ENCODE measurements at places on chromosomes 11 and 22.

GRCh38 chr11:119571311-119571710 lies 148.3 kb upstream of the THY1 start:
- no peak for DNase-seq

- peak; percentile 63 for DNase-seq
Observed at GRCh38 chr11:118929501-118930093, 3.9 kb upstream of the BCL9L start.

- DNase-seq: no peak
Observed at GRCh38 chr11:15641271-15642045, 526.7 kb downstream of the INSC start.

DNA sequence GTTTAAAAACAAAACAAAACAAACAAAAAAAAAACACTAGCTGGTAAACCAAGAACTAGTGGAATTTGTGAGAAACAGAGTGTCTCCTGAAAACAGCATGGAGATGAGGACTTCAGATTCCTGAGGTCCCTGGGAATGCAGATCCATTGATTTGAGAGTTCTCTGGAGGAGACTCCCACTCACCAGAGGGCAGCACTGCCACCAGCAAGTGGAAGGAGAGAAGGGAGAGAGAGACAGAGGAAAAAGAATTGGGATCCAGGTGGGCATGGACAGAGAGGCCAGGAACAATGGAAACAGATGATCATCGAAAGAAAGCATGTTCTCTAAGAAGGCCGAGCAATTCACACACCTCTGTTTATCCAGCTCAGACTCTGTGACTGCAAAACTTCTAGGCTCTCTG lies 31.8 kb downstream of the ETS1 start:
- no peak for DNase-seq

- no peak for DNase-seq
Observed at GRCh38 chr11:67285541-67286498, 3.3 kb upstream of the ANKRD13D start.

GRCh38 chr22:35315141-35315854 lies 15.6 kb downstream of the TOM1 start:
- DNase-seq: no peak

DNA sequence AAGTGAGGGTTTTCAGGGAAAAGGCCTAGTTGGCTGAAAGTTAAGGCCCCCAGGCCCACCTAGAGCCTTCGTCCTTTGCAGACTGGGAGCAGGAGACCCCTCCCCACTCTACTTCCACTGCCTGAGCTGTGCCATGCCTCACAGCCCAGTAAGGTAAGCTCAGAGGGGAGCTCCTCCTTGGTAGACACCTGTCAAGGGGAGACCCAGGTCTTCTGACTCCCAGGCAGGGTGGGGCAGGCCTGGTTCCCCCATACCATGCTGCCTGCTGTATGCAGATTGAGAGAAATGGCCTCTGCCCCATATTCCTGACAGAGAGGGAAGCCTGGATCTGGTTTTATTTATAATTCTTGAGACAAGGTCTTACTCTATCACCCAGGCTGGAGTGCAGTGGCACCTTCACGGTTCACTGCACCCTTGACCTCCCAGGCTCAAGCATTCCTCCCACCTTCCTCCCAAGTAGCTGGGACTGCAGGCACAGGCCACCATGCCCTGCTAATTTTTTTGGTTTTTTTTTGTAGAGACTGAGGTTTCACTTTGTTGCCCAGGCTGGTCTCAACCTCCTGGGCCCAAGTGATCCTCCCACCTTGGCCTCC lies 697 bp downstream of the RAB36 start:
- DNase-seq: no peak

DNA sequence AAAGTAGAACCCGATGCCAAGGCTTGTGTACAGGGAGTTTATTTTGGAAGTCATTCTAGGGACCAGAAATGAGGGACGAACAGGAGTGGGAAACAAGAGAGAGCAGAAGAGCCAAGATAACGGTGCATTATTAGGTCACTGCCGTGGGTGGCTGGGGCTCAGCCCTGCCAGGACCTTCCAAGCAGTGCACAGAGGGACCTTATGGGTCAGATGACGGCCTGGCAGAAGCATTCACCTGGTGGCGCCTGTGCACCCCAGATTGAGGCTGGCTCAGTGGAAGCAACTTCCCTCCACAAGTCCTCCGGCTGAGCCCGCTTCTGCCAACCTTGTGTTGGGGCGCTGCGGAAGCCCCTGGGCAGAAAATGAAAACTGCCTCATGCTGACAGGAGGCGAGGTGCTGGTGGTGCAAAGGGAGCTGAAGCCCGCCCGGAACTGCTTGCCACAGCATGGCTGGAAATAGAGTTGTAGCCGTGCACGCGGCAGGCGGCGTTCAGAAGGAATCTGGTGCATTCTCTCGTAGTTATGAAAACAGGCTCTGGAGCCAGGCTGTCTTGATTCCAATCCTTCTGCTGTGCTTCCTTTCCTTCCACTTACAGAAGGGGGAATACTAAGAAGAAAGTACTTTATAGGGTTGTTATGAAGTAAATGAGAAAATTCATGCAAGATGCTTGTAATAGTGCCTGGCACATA lies 22.2 kb upstream of the TP53I11 start:
- no peak for DNase-seq

- no peak for DNase-seq
Observed at GRCh38 chr22:19816372-19817119, 38.1 kb downstream of the GNB1L start.

GRCh38 chr11:69825941-69826340 lies 6.7 kb upstream of the FGF3 start:
- no peak for DNase-seq

GRCh38 chr11:119974051-119974450 lies 163.9 kb downstream of the TRIM29 start:
- DNase-seq: no peak

GRCh38 chr11:62472063-62472884 lies 53.4 kb downstream of the SCGB1A1 start:
- no peak for DNase-seq

DNA sequence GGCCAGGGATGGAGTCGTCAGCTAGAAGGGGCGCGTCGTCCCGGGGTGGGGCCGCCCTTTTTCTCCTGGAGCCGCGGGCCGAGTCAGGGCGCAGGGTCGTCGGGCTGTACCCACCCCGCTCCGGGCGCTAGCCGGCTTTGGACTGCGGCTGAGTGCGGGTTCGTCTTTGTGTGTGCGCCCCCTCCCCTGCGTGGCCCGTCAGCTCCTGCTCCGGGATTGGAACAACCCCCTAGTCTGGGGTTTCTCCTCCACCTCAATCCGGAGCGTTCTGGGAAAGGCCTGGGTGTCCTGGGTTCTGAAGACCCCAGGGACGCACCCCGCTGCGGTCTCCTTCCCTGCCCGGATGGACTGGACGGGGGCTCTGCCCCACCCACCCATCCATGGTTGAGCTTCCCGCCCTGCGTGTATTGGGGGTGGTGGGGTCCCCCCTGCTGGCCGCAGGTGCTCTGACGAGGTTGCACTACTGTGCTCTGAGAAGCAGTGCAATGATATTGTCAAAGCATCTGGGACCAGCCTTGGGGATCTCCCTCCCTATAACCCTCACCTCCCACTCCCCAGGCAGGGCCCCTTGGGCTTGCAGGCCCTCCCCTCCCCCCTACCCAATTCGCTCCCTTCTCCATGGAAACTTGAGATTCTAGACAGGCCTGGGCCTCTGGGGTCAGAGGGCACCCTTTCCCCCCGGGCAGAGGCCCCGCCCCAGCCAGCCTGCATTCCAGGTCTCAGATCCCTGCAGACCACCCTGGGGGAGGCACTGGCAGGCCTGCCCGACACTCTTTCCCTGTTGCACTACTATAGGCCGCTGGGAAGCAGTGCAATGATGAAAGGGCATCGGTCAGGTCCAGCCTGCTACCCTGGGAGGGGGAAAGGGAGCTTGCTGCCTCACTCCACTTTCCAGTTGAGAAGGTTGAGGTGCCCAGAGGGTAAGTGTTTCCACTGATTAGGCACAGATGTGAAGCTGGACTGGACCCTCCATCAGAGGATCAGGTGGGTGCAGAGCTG lies 10.7 kb downstream of the SDF2L1 start:
- DNase-seq: no peak

DNA sequence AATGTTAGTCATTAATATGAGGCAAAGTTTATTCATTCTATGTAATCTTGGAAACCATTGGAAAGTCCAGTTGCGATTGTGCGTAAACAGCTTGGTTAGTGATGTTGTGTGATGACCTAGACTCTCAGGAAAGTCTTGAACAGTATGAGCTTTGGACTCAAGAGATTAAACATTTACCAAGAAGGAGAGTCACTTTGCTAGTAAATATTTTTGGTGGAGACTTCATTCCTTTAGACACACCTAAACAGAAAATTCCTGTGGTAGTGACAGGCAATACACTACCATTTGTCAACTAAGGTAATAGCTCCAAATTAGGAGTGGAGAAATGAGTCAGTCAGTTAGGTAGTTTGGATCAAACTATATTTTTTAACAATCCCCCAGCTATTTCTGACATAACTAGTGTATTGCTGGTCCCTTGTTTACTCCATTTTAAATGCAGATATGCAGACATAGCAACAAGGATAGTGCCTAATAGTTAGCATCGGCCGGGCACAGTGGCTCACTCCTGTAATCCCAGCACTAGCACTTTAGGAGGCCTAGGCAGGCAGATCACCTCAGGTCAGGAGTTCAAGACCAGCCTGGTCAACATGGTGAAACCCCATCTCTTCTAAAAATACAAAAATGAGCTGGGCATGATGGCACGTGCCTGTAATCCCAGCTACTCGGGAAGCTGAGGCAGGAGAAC lies 89.3 kb downstream of the ARHGAP42 start:
- no peak for DNase-seq

GRCh38 chr11:86637988-86638387 lies 34.4 kb downstream of the ME3 start:
- no peak for DNase-seq

- DNase-seq: no peak
Observed at GRCh38 chr11:75040167-75040770, 51.5 kb downstream of the NEU3 start.

GRCh38 chr11:128207861-128208321 lies 379.5 kb downstream of the ETS1 start:
- no peak for DNase-seq

DNA sequence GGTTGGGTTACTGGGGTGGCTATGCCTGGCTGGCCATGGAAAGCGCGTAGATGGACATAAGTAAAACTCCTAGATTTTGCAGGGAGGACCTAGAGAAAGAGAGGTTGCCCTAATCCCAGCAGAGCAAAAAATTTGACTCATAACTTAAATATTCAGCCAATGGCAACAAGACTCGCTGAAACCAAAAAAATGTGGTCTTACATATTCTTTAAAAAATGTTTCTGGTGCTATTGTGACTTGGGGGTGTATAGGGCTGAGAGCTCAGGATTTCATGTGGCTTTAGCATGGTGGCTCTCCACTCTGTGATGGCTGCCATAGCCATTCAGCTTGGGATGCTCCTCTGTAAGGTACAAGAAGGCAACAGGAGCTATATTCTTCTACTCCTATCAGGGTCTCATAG lies 27.2 kb upstream of the PDGFD start:
- DNase-seq: no peak

DNA sequence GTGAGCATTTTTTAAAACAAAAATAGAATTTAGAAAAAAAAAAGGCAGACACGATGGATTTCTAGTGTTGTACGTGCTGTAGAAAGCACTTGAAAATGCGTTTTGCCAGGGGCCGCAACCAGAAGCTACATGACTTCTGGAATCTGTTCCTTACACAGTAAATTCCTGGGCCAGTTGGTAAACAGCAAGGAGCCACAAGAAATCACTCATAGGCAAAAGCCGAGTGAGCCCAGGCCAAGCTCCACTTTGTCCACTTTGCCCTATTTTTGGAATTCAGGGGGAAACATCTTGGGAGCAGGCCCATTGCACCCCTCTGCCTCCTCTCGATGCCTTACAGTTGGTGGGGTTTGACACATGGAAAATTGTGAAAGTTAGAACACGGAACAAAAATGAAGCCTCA lies 4.1 kb upstream of the CELSR1 start:
- no peak for DNase-seq

DNA sequence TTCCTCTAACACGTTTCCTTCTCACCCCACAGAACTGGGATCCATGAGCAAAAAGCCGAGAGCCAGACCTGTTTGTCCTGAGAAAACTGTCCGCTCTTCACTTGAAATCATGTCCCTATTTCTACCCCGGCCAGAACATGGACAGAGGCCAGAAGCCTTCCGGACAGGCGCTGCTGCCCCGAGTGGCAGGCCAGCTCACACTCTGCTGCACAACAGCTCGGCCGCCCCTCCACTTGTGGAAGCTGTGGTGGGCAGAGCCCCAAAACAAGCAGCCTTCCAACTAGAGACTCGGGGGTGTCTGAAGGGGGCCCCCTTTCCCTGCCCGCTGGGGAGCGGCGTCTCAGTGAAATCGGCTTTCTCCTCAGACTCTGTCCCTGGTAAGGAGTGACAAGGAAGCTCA lies 24.0 kb downstream of the CD5 start:
- DNase-seq: no peak

DNA sequence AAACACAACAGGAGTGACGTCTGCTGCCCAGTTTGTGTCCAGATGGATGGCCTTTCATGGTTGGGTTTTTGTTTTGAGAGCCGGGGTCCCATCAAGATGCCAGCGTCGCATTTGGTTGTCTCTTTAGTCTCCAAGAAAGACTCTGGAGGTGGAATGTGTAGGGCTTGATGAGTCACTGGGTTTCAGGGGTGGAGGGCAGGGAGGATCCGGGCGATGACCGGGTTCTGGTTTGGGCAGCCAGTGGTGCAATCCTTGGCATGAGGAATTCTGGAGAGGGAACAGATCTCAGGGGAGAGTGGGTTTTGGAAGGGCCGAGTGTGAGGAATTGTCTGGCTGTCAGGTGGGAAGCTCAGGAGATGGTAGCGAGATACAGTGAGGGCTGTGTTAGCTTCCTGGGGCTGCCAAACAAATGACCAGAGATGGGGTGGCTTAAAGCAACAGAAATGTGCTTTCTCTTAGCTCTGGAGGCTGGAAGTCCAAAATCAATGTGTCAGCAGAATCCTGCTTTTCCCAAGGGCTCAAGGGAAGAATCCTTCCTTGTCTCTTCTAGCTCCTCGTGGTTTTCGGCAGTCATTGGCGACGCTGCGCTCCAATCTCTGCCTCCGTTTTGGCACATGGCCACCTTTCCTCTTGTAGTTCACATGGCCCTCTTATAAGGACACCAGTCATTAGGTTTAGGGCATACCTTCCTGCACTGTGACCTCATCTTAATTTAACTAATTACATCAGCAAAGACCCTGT lies 26.4 kb upstream of the PPFIA1 start:
- DNase-seq: no peak

GRCh38 chr22:50532824-50533796 lies 3.3 kb upstream of the TYMP start:
- DNase-seq: no peak

DNA sequence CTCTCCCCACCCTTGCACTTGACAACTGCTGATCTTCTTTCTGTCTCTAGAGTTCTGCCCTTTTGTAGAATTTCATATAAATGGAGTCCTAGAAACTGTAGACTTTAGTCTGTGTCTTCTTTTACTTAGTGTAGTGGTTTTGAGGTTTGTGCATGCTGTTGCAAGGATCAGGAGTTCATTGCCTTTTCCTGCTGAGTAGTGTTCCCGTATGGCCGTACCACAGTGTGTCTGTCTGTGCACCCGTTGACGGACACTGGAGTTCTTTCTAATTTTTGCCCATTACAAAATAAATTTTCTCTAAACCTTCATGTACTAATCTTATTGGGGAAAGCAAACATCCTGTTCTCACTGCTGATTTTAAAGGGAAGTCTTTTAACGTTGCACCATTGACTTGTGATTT lies 138.1 kb downstream of the TBC1D22A start:
- no peak for DNase-seq

Measured in activated T-helper 1 cell treated with anti-CD3 and anti-CD28 coated beads, Interleukin-2, amount 50 U/mL, for 16 hours (primary cell).